ENCODE measurements at places on chromosomes 11 and 22.

- no peak for DNase-seq
Measured at GRCh38 chr11:92136797-92137196, 87.8 kb upstream of the FAT3 start.

- DNase-seq, result no peak
Measured at GRCh38 chr11:86175191-86175590, 69.4 kb upstream of the EED start.

- peak; percentile 52 for DNase-seq
Measured at GRCh38 chr22:23376256-23376655, 195.9 kb downstream of the BCR start.

DNA sequence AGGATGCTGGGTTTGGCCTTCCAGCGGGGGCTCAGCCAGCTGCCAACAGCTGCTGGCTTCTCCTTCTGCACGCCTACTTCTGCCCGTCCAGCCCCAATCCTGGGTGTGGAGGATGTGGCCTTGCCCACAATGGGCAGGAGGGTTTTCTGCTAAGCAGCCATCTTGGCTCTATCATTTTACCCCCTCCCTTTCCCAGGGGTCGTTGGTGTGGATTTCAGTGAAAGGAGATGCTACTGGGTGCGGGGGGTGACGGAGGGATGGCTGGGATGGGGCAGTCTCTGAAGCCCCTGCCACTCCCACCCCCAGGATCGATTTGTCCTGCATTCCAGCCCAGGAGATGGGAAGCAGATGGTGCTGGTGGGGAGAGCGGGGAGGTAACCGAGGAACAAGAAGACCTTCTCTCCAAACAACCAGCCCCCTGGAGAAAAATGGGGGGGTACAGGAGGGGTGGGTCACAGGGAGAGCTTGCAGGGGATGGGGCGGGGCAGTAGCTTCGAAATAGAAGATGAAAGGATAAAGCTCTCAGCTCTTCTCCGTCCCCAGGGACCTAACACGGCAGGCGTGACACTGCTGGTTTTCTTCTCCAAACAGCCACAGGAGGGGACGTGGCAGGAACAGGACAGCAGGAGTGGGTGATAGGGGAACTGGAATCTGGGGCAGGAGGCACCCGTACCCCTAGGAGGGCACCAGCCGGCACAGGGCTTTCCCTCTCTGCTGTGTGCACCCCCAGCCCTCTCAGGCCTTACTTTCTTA is 68.9 kb downstream of the NECTIN1 start:
- no peak for DNase-seq

GRCh38 chr11:85718991-85719807 is 33.2 kb upstream of the CCDC89 start:
- no peak for DNase-seq

- peak; percentile 59 for DNase-seq
Measured at GRCh38 chr22:44567846-44568493, 69.9 kb upstream of the RTL6 start.

- DNase-seq, result peak; percentile 70
Measured at GRCh38 chr11:68841718-68842426, at the start of gene CPT1A. Gene CPT1A (minus strand): TSS chr11:68841916. CDS start chr11:68815474, 26,442 bp downstream.

DNA sequence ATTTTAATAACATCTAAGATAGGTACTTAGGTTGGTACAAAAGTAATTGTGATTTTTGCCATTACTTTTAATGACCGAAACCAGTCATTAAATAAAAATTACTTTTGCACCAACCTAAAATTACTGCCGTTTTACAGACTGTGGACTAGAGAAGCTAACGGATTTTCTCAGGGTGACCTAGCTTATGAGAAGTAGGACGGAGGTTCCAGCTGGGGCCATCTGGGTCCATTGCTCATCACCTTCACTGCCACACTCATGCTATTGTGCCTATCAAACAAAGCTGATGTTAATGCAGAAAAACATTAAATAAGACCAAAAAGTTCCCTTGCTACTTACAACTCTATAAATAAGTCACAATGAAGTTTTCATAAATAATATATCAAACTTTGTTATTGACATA is 38.9 kb downstream of the GRIA4 start:
- DNase-seq, result no peak

GRCh38 chr11:130486987-130487923 is 38.8 kb downstream of the ADAMTS15 start:
- DNase-seq, result no peak

- peak; percentile 51 for DNase-seq
Measured at GRCh38 chr11:4539603-4540219, 5.3 kb upstream of the OR52M1 start.

GRCh38 chr11:4713241-4713640 is 8.7 kb downstream of the MMP26 start:
- no peak for DNase-seq

- DNase-seq, result no peak
Measured at GRCh38 chr22:48902001-48902869, 925.4 kb downstream of the BRD1 start.

DNA sequence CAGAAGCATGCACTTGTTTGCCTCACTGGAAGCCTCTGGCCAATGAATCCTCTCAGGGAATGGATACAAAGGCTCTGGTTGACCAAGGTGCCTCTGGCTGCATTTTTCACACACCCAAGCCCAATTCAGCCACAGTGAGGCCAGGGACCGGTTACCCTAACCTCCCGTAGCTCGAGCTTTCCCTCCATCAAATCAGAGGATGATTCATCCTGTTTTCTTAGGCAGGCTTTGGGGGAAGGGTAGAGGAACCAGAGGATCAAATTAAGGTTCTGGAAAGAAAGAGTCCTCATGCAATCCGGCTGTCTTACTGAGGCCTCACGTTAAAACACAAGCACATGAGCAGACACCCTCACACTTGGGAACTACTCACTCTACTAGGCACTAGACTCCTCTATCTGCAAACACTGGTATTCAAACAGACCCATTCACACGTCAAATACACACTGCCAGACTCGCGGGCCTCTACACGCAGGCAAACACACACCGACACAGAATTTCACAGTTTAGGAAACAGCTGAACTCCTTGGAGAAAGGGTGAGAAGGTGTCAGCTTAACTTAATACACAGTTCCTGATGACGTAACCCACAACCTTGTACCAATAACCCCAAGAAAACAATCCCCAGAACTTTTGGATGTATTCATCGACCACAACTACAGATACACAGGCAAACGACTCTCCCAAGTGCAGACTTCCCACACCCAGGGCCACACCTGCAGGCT is 12.4 kb downstream of the NRXN2 start:
- no peak for DNase-seq

GRCh38 chr11:25163421-25163820 is 666.6 kb downstream of the LUZP2 start:
- DNase-seq, result no peak

GRCh38 chr22:39314251-39314971 is 5.0 kb downstream of the RPL3 start:
- DNase-seq, result peak; percentile 36

DNA sequence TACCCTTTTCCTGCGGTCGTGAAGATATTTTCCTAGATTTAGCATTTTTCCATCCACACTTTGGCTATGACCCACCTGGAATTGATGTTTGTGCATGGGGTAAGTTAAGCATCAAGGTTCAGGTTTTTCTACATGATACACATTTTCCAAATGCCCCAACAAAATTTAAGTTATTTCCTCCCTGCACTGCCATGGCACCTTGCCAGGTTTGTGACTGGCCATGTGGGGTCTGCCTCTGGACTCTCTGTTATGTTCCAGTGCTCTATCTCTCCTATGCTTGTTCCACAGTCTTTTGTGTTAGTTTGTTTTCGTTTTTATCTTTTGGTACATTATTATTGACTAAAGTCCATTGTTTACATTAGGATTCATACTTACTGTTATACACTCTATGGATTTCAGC is 934.3 kb downstream of the TBC1D22A start:
- no peak for DNase-seq

DNA sequence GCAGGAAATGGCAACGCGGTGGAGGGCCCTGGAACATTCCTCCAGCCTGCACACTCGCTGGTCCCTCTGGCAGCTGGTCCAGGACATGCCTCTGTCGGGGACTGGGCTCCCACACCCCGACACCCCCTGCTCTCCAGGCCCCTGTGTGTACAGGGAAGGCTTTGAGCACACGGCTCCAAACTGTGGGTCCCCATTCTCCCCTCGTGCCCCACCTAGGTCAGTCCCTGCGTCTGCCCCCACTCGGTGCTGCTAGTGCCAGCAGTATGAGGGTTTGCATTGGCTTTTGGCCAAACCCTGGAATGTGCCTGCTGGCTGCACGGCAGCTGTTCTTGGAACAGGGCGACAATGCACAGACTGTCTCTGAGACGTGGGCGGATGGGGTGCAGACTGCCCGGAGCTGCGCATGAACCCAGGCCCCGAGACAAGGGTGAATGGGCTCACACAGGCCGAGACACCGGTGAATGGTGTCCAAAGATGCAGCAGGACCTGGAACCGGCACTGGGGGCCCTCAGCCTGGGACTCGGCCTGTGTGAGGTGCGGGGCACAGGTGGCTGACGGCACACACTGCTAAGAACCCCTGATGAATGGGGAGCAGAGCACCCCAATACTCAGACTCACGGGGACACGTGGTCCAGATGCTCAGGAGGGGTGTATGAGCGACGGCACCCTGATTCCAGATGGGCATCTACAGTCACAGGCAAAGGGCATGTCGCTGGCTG is 7.5 kb upstream of the SYT8 start:
- DNase-seq, result no peak

- DNase-seq, result no peak
Measured at GRCh38 chr22:47419239-47419638, 656.8 kb downstream of the TBC1D22A start.

DNA sequence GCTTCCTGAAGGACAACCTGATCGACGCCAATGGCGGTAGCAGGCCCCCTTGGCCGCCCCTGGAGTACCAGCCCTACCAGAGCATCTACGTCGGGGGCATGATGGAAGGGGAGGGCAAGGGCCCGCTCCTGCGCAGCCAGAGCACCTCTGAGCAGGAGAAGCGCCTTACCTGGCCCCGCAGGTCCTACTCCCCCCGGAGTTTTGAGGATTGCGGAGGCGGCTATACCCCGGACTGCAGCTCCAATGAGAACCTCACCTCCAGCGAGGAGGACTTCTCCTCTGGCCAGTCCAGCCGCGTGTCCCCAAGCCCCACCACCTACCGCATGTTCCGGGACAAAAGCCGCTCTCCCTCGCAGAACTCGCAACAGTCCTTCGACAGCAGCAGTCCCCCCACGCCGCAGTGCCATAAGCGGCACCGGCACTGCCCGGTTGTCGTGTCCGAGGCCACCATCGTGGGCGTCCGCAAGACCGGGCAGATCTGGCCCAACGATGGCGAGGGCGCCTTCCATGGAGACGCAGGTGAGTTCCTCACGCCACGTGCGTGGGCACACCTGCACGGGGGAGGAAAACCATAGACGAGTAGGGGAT is 1.5 kb downstream of the BCR start:
- peak; percentile 16 for DNase-seq

- DNase-seq, result no peak
Measured at GRCh38 chr11:35007277-35007676, 90.9 kb downstream of the PDHX start.

- DNase-seq, result no peak
Measured at GRCh38 chr22:42270176-42270509, 310 bp downstream of the TCF20 start.

GRCh38 chr11:37905707-37906417 is 1307.8 kb upstream of the RAG2 start:
- no peak for DNase-seq

- no peak for DNase-seq
Measured at GRCh38 chr11:119222308-119222707, 16.2 kb downstream of the CBL start.

DNA sequence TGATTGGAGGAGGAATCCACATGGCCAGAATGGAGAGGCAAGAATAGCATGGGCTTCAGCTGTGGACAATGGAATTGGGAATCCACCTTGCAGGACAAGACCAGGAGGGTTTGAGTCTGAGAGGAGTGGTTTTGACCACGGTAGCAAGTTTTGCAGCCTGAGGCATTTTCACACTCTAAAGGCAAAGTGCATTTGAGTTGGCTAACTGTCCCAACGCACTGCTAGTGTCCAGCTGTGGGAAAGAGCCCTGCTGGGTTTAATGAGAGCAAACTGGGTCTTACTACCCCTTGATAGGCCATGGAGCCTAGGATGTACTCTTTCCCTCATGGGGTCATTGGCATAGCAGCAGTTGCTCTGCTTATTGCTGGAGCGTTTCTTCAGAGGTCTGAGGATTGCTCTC is at the start of gene OR5B2:
Gene OR5B2, minus strand, starts transcription at position 101 of the 400 bp plus-strand sequence. CDS start 4,860 bp downstream, outside the sequence.
- no peak for DNase-seq

- no peak for DNase-seq
Measured at GRCh38 chr22:26055693-26056092, 113.6 kb upstream of the SEZ6L start.

DNA sequence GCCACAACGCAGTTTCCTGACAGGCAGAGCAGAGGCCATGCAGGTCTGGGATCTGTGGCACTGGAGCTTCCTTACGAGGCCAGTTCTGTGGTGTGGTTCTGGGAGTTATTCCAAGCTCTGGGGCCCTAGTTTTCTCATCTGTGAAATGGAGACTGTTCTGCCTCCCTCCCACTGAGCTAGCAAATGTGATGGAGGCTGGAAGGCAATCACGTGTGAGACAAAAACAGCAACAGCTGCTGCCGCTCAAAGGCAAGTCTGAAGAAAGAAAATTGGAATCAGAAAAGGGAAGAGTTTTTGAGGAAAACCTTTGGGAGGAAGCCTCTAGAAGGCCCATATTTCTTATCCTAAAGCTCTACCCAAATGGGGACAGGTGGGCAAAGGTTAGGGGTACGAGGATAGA is 8.3 kb upstream of the RIC3 start:
- DNase-seq, result no peak

GRCh38 chr11:16239141-16240105 is 116.9 kb downstream of the SOX6 start:
- DNase-seq, result no peak

GRCh38 chr11:113282898-113283437 is 31.4 kb upstream of the TTC12 start:
- DNase-seq, result no peak

GRCh38 chr11:62710001-62710345 is 2.5 kb downstream of the GNG3 start:
- peak; percentile 47 for DNase-seq

DNA sequence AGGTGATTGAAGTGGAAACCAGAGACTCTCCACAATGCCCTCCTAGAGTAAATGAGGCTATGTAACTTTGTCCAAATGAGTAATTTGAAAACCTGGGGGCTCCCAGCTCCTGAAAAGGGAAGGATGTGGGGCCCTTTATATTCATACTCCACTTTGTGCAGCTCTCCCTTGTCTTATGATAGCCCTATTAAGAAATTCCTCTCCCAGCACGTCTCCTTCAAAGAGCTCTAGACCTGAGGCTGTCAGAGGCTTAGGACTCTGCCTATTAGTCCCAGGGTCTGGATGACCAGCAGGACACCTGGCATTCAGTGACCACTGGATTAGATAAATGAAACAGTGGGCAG is 2.1 kb downstream of the SLC43A1 start:
- no peak for DNase-seq

DNA sequence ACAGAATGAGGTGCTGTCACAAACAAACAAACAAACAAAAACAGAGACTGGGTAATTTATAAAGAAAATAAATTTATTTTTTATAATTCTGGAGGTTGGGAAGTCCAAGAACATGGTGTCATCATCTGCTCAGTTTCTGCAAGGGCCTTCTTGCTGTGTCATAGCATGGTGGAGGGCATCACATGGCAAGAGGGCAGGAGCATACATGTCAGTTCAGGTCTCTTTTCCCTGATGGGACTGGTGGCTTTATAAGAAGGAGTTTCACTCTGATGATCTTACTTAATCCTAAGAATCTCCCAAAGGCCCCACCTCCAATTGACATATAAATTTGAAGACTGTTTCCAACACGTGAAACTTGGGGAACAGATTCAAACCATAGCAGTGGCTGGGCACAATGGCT is 135.7 kb downstream of the NECTIN1 start:
- no peak for DNase-seq
